ENCODE measurements at places on chromosomes 6 and 20. TPM values are rescaled to one million over a fixed set of nuclear protein-coding genes. Genes with fewer than 3 reads are reported as not detected.

DNA sequence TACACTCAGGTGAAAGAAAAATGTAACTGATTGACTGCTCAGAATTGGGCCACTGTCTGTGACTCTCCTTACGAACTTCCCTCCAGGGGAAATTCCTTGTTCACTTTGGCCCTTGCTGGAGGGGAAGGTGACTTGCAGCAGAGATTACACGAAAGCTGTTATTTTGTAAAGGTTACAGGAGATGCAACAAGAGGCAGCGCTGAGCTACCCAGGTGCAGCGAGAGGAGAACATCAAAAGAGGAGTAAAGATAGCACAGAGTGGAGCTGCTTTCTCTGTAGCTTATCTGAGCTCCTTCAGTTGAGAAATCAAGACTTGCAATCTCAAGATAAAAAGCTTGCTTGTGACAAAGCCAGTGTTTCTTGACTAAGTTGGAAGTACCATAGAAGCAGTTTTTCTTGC is 144.6 kb downstream of the ARHGAP18 start:
- no peaks in the 10 kb centered on the region for H3K36me3 ChIP-seq
- no peak for DNase-seq
- no peaks in the 10 kb centered on the region for H3K4me1 ChIP-seq
- H3K4me3 ChIP-seq = no peak overlapping the region

GRCh38 chr6:80174900-80175572 is 68.6 kb downstream of the BCKDHB start:
- H3K27me3 ChIP-seq = no peaks in the 10 kb centered on the region
- H3K36me3 ChIP-seq = peaks cover 3% of the 10 kb centered on the region
- no peak overlapping the region for H3K27ac ChIP-seq
- DNase-seq = no peak
- H3K4me1 ChIP-seq = no peaks in the 10 kb centered on the region

GRCh38 chr6:82040405-82041221 is 206.9 kb downstream of the IBTK start:
- no peak for DNase-seq
- H3K27me3 ChIP-seq = no peaks in the 10 kb centered on the region
- no peaks in the 10 kb centered on the region for H3K36me3 ChIP-seq
- H3K4me3 ChIP-seq = no peak overlapping the region
- H3K4me1 ChIP-seq = no peaks in the 10 kb centered on the region

The TCF21 gene
- 0.12 TPM for total RNA-seq

- peaks cover 12% of the 10 kb centered on the region for H3K27me3 ChIP-seq
- no peak for DNase-seq
- H3K36me3 ChIP-seq = no peaks in the 10 kb centered on the region
- no peak overlapping the region for H3K27ac ChIP-seq
- H3K4me3 ChIP-seq = no peak overlapping the region
- H3K4me1 ChIP-seq = no peaks in the 10 kb centered on the region
Measured at GRCh38 chr6:13854716-13855250, 40.4 kb upstream of the MCUR1 start.

The PRKN gene
- 7.7 TPM for total RNA-seq

GRCh38 chr6:41846666-41847237 is 48.4 kb downstream of the USP49 start:
- no peak overlapping the region for H3K4me3 ChIP-seq
- no peaks in the 10 kb centered on the region for H3K36me3 ChIP-seq
- DNase-seq = peak; percentile 29
- H3K27me3 ChIP-seq = no peaks in the 10 kb centered on the region

The RIPOR2 gene
- total RNA-seq = 480 TPM

GRCh38 chr20:2875690-2876203 is 2.5 kb downstream of the PTPRA start:
- no peaks in the 10 kb centered on the region for H3K36me3 ChIP-seq
- H3K27ac ChIP-seq = no peak overlapping the region
- H3K4me1 ChIP-seq = peaks cover 51% of the 10 kb centered on the region
- H3K4me3 ChIP-seq = no peak overlapping the region
- no peaks in the 10 kb centered on the region for H3K27me3 ChIP-seq

The CD2AP gene
- total RNA-seq = 23.6 TPM

DNA sequence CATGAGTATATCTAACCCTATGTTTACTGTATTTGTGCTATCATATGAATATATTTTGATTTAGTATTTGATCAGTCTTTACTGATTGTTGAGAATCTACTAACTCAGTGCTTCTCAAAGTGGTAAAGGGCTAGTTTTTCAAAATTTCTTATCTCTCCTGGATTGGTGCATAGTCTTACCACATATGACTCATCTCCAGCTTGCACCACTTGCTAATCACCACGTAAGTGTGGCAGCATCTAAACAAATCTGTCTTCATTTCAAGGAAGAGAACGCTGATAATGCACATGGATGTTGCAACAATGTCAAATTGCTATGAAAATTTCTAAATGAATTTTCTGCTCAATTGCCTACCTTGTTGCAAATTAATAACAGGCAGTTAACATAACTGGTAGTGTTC is 299.5 kb downstream of the PAX1 start:
- no peaks in the 10 kb centered on the region for H3K27me3 ChIP-seq
- H3K36me3 ChIP-seq = no peaks in the 10 kb centered on the region
- no peak overlapping the region for H3K4me3 ChIP-seq
- H3K4me1 ChIP-seq = no peaks in the 10 kb centered on the region
- DNase-seq = no peak
- H3K27ac ChIP-seq = no peak overlapping the region

DNA sequence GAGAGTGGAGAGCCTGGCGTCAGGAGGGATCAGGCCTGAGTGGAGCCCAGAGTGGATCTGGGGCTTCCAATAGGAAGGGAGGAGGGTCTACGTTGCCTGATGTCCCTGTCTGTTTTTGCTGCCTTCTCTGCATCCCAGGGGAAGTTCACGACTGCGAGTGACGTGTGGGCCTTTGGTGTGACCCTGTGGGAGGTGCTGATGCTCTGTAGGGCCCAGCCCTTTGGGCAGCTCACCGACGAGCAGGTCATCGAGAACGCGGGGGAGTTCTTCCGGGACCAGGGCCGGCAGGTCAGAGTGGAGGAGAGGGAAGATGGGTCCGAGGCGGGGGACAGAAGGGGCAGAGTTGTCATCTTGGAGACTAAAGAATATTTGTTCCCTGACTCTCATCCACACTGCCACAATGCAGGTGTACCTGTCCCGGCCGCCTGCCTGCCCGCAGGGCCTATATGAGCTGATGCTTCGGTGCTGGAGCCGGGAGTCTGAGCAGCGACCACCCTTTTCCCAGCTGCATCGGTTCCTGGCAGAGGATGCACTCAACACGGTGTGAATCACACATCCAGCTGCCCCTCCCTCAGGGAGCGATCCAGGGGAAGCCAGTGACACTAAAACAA is 9.2 kb upstream of the GTF2H4 start:
- DNase-seq = no peak
- H3K36me3 ChIP-seq = peaks cover 16% of the 10 kb centered on the region
- no peaks in the 10 kb centered on the region for H3K4me1 ChIP-seq
- H3K27ac ChIP-seq = no peak overlapping the region
- H3K4me3 ChIP-seq = no peak overlapping the region

DNA sequence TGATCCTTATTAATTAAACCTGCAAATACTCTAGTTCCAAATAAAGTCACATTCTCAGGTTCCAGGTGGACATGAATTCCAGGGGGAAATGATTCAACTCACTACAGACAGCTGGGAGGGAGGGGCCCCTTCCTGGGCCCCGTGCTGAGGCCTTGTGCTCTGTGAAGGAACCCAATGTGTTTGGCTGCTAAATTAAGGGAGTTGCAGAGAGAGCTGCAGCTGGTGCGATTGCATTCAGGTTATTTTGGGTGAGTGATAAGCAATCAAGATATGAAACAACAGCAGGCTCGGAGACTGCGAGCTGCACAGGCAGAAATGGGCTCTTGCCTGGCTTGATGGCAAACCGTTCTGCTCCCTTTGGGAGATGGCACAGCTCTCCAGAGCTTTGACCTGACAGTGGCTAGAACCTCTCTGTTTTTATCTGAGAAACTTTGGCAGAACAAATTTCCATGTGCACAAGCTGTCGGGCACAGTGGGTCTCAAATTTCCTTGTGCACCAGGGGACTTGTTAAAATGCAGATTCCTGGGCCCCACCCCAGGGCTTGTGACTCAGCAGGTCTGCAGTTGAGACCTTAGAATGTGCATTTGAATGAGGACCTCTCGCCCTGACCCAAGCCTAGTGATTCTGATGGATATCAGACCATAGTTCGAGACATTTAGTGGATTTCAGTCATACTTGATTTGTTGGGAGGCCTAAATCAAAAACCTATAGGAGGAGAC is 9.8 kb downstream of the MAPK13 start:
- H3K27ac ChIP-seq = no peak overlapping the region
- no peak for DNase-seq
- no peak overlapping the region for H3K4me3 ChIP-seq
- no peaks in the 10 kb centered on the region for H3K27me3 ChIP-seq

DNA sequence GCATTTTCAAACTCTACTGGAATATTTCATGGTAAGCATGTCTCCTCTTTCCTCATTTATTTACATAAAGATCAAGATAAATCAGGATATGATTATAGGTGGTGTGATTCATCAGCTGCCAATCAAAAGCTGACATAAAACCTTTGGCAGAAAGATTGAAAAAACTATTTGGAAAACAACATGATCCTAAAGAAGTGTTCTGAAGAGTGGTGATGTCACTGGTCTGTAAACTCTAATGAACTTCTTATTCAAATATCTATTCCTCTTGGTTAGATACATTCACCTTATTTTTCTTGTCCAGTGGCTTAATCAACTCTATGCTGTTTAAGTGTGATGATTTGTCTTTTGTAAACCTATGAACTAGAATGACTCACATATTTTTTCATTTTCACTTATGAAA is 535.5 kb upstream of the CITED2 start:
- H3K36me3 ChIP-seq = no peaks in the 10 kb centered on the region
- no peak overlapping the region for H3K4me3 ChIP-seq
- H3K27ac ChIP-seq = no peak overlapping the region
- no peaks in the 10 kb centered on the region for H3K27me3 ChIP-seq

GRCh38 chr6:107198631-107199416 is 83.5 kb upstream of the BEND3 start:
- H3K27ac ChIP-seq = no peak overlapping the region
- H3K27me3 ChIP-seq = no peaks in the 10 kb centered on the region
- no peaks in the 10 kb centered on the region for H3K36me3 ChIP-seq
- no peaks in the 10 kb centered on the region for H3K4me1 ChIP-seq

DNA sequence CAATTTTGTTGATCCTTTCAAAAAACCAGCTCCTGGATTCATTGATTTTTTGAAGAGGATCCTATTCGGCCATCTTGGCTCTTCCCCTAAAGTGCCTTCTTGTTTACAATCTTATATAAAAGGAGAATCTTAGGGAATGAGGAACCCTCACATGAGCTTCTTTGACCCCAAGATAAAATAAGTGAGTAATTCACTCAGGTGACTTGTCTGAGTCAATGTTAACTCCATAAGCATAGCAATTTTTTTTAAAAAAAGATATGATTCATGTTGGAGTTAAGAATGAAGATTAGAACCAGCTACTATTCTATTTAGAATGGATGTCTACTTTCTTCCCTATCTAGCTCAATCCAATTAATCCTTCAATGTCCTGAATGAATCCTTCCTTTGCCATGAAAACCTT is 21.0 kb downstream of the WASF1 start:
- DNase-seq = no peak
- H3K27ac ChIP-seq = no peak overlapping the region
- no peaks in the 10 kb centered on the region for H3K27me3 ChIP-seq
- no peak overlapping the region for H3K4me3 ChIP-seq

DNA sequence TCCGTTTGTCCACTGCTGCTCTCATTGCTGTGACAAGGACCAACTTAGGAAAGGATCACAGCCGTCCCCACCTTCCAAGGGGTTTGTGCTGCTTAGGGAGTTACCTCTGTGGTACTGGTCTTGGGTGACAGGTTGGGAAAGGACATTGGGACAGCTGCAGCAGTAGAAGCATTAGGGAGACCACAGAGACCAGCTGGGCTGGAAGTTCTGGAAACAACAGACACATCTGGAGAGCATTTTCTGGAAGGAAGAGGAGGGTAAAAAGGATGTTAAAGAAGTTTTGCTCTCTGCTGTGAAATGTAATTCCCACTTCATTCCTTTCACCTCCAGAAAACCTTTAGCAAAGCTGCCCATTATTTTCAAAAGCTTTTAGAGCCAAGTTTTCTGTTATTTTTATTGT is 304.2 kb downstream of the LRFN2 start:
- H3K27me3 ChIP-seq = peaks cover 18% of the 10 kb centered on the region
- no peaks in the 10 kb centered on the region for H3K4me1 ChIP-seq
- H3K36me3 ChIP-seq = no peaks in the 10 kb centered on the region
- DNase-seq = no peak
- no peak overlapping the region for H3K4me3 ChIP-seq

The SMOC2 gene
- 0.20 TPM for total RNA-seq

The DAAM2 gene
- not detected for total RNA-seq

DNA sequence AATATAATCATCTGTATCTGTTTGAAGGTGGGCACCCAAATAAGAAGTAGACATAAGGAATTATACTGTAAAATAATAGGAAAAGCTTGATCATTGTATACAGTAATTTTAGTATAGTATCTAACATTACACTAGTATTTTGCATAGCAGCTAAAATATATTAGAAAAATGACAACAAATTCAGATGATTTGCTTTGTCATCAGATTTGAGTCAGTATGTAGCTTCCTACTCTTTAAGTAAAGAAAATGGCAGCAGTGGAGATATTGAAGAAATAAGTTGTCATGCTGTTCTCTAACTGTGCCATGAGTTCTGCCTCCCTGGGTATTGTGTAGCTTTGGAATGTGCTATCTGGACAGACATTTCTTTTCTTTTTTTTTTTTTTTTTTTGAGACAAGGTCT is 74.4 kb downstream of the TIAM2 start:
- no peaks in the 10 kb centered on the region for H3K27me3 ChIP-seq
- H3K4me3 ChIP-seq = no peak overlapping the region
- no peak overlapping the region for H3K27ac ChIP-seq
- H3K36me3 ChIP-seq = no peaks in the 10 kb centered on the region

GRCh38 chr6:89483111-89483720 is 50.3 kb downstream of the ANKRD6 start:
- H3K27me3 ChIP-seq = no peaks in the 10 kb centered on the region
- H3K27ac ChIP-seq = no peak overlapping the region
- no peak overlapping the region for H3K4me3 ChIP-seq
- H3K4me1 ChIP-seq = no peaks in the 10 kb centered on the region
- no peaks in the 10 kb centered on the region for H3K36me3 ChIP-seq

DNA sequence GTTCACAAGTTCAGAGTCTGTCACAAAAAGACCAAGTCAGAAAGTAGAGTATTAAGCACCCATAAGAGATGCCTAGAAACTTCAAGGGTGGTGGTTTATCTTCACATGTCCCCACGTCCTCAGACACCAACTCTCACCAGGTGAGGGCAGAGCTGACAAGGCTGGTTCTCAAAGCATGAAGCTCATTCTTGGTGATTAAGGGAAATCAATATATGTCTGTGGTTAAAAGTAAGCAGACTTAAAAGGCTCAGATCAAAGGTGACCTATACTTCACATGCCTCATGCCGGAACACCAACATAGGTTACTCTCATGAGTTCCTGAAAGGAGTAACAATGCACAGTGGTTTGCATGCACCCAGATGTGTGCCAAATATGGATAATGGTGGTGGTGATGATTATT is 27.0 kb downstream of the IL17A start:
- no peaks in the 10 kb centered on the region for H3K4me1 ChIP-seq
- no peaks in the 10 kb centered on the region for H3K36me3 ChIP-seq
- H3K4me3 ChIP-seq = no peak overlapping the region
- H3K27me3 ChIP-seq = peaks cover 2% of the 10 kb centered on the region

The VGLL2 gene
- total RNA-seq = not detected

The SFT2D1 gene
- total RNA-seq = 18.0 TPM

GRCh38 chr6:28337121-28337520 is 1.2 kb upstream of the ZSCAN31 start:
- no peaks in the 10 kb centered on the region for H3K36me3 ChIP-seq
- H3K4me3 ChIP-seq = no peak overlapping the region
- H3K27ac ChIP-seq = no peak overlapping the region
- peaks cover 6% of the 10 kb centered on the region for H3K4me1 ChIP-seq

The EPB41L2 gene
- total RNA-seq = 13.8 TPM

GRCh38 chr6:27893059-27893835 is 18.9 kb downstream of the OR2B2 start:
- H3K4me1 ChIP-seq = peaks cover 19% of the 10 kb centered on the region
- DNase-seq = peak; percentile 87
- H3K4me3 ChIP-seq = peak overlapping the region; percentile 76
- no peaks in the 10 kb centered on the region for H3K27me3 ChIP-seq

The SDC4 gene
- total RNA-seq = 3.5 TPM

Measured in T-cell (primary cell).